SW480 (cell line): ENCODE measurements at places on chromosomes 12 and 14.

- no peak for DNase-seq
Measured at GRCh38 chr12:47216150-47216677, 136.5 kb upstream of the AMIGO2 start.

GRCh38 chr14:81164167-81164774 is 56.5 kb downstream of the GTF2A1 start:
- peak; percentile 86 for DNase-seq

DNA sequence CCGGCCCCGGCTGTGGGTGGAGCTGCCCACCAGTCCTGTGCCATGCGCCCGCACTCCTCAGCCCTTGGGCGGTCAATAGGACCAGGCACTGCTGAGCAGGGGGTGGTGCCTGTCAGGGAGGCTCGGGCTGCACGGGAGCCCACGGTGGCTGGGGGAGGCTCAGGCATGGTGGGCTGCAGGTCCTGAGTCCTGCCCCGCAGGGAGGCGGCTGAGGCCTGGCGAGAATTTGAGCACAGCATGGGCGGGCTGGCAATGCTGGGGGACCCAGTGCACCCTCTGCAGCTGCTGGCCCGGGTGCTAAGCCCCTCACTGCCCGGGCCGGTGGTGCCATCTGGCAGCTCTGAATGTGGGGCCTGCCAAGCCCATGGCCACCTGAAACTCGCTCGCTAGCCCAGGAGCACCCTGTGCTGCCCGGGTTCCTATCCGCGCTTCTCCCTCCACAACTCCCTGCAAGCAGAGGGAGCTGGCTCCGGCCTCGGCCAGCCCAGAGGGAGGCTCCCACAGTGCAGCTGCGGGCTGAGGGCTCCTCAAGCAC is 1371.1 kb downstream of the FSCB start:
- DNase-seq = no peak

DNA sequence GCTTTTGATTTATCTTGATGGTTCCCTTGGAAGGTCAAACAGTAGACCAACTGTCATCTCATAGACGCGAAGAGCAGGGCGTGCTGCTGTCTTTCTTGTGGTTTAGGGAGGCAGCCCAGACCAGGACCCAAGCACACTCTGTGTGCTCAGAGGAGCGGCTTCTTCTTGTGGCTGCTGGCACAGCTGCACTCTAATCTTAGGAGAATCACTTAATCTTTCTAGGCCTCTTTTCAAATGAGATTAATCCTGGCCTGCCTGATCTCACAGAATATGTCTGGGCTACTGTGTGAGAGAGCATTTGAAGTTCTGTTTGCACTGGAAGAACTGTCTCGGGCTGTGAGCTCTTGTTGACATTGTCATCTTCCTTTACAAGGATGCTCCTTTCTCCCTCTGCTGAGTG is 60.0 kb upstream of the TRAF3 start:
- DNase-seq = no peak

DNA sequence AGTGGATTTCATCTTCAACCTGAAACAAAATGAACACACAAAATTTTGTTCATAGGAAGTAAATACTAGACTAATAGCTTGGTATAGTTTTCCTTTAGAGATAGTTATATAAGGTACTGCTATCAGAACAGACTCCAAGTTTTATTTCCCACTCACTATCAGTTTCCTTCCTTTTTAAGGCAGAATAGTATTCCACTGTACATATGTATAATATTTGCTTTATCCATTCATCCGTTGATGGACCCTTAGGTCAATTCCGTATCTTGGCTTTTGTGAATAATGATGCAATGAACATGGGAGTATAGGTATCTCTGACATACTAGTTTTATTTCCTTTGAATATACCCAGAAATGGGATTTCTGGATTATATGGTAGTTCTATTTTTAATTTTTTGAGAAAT is 3.7 kb downstream of the CCNB1IP1 start:
- DNase-seq = no peak

- DNase-seq = no peak
Measured at GRCh38 chr14:35124127-35124526, 1.8 kb downstream of the PRORP start.

GRCh38 chr12:111404362-111405148 is 1.2 kb upstream of the SH2B3 start:
- DNase-seq = peak; percentile 69

DNA sequence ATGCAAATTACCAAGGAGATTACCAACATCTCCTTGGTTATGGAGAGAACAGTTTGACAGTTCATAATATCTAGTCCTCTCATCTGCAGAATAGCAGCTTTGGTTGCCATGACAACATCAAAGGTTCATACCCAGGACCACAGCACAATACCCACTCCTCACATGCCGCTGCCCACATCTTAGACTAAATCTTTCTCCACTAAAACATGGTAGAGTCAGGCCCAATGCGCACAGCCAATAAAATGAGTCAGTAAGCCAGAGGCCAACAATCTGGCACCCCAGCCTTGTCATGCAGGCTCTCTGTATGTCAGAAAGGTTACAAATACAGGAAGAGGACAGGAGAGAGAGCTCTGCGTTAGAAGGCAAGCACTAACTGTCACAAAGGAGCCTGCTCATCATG is 70.6 kb downstream of the KCNK10 start:
- no peak for DNase-seq
